ENCODE measurements at places on chromosomes 1 and 21.

DNA sequence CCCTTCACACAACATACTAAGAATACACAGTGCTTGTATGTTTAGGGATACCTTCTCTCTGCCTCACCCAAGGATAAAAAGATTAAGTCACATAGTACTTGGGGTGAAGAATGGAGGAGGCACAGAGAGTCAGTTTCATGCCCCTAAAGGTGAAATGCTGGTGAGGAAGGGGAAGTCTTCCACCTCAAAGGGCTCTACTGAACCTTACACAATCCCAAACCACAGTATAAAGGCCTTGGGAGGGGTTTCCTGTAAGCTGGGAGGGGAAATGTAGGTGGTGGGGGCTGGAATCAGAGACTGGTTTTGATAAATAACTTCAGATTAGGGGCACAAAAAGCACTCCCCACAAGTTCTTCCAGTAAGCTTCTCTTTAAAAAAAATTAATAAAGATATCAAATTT, 3.5 kb downstream of the MINDY1 start:
- no peak for DNase-seq

DNA sequence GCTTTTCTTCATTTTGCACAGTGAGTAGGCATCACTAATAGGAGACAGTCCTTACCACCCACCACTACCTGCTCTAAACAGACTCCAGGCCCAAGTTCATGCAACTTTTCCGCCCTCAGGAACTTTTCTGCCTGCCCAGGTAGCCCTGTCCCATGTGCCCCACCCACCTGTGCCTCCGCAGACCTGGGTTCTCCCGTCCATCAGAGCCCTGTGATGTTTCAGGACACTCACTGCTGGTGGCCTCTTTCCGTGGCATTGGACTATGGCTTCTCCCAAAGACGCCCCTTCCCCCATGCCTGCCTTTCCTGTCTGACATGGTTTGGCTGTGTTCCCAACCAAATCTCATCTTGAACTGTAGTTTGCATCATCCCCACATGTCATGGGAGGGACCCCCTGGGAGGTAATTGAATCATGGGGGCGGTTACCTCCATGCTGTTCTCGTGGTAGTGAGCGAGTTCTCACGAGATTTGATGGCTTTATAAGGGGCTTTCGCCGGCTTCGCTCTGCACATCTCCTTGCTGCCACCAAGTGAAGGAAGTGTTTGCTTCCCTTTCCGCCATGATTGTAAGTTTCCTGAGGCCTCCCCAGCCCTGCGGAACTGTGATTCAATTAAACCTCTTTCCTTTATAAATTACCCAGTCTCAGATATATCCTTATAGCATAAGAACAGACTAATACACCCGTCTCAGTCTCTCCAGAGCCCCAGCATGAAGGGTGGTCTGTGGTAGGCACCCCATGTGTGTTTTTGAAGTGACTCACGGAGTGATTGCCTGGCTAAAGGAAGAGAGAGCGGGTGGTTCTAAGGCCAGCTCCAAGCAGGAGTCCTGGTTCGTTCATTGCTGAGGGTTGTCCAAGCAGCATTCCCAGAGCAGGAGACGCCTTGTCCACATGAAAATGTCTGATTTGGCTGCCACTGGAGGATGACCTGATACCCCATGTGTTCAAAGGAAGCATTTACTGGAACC, 86.0 kb upstream of the ZBTB40 start:
- DNase-seq = no peak

DNA sequence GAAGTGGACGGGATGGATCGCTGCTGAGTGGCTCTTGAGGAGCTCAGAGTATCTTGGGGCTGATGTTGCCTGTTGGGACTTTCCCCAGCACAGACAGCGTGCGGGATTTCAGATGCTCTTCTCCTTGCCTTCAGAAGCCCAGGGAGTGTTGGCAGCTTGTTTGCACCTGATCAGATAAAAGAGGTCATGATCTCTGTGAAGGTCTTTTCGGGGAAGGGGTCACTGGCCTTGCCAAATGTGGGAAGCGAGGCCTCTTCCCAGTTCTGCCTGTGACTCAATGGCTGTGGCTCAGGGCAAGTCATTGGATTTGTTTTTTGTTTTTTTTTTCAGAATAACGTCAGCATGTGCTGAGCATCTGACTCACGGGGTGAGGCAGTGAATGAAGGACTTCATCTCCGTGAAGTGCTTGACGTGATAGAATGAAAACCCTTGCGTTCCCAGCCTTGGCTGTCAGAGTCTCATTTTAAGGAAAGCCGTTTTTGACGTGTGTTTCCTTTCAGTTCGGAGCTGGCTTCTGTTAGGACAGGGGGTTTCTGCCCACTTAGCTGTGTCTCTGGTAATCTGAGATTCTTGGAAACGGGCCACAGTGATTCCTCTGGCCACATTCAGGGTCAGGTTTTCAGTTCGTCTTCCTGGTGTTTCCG, 46.7 kb downstream of the GALNT2 start:
- DNase-seq = no peak

GRCh38 chr1:200917291-200917817, 22.7 kb downstream of the INAVA start:
- DNase-seq = no peak

DNA sequence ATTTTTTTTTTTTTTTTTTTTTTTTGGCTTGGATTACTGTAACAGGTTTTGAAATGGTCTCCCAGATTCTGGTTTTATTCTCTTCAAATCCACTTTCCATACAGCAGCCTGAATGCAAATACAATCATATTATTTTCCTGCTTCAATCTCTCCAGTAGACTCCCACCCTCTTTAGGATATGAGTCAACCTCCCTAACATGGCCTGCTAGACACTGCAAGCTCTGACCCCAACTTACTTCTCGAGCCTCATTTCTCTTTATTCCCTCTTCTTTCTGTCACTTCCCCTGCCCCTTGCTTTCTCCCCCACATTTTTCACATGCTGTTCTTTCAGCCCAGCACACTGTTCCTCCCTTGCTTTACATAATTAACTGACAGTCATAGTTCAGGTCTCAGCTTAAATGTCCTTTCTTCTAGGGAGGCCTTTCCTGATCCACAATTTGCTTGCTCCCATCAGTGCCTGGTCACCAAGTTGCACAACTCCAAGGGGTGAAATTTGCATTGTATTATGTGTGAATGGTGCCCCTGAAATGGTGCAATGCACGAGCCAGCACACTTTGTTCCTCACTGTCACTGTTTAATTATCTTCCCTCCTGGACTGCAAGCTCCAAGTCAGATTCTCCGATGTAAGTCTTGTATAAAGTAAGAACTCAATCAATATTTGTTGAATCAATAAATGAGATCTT, 22.1 kb upstream of the IL19 start:
- DNase-seq = no peak

GRCh38 chr1:90707363-90707710, 9.8 kb downstream of the BARHL2 start:
- no peak for DNase-seq

GRCh38 chr1:228088586-228089498, 6.3 kb downstream of the ARF1 start:
- no peak for DNase-seq

GRCh38 chr1:196649990-196650389, 1.9 kb upstream of the CFH start:
- DNase-seq = no peak

GRCh38 chr21:36359185-36359584, 26.0 kb upstream of the CHAF1B start:
- no peak for DNase-seq

GRCh38 chr1:187275346-187275745, 446.6 kb downstream of the PLA2G4A start:
- DNase-seq = no peak

DNA sequence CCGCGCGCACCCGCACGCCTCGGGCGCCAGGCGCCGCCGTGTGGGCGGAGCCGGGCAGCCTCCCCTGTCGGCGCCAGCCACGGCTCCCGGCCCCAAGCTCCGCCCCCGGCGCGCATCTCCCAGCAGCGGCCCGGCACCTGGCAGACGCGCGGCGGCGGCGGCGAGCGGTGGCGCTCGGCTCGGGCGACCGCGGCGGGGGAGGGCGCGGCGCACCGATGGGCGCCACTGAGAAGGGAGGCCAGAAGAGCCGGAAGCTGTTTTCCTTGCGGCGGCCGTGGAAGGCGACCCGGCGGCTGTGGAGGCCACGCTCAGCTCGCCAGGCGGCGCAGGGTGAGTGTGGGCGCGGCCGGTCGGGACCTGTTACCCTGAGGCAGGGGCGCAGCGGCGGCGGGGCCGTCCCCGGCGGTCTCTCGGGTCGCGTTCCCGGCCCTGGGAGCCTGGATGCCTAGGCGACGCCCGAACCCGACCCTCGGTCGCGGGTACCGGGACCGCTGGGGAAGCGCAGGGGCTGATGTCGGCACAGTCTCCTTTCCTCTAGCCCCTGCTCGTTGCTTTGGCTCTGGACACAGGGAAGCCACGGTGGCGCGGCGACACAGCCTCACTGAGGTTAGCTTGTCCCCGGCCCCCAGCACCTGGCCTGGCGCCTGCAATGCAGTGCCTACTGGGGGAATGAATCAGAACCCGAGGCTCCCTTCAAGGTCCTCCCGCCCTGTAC, 54.9 kb upstream of the DNAJC6 start:
- DNase-seq = peak; percentile 74

DNA sequence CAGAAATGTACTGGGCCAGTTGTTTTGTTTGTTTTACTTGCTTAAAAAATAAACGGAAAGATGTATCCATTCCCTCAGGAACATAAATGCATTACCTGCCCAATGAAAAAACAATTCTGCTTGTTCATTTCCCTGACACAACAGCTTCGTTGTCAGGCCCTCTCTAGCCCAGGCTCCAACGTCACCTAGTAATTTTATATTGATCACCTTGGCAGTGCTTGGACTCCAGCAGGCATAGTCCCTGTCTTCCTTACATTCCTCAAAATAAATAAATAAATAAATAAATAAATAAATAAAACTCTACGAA, 1.2 kb downstream of the CEP170 start:
- no peak for DNase-seq

DNA sequence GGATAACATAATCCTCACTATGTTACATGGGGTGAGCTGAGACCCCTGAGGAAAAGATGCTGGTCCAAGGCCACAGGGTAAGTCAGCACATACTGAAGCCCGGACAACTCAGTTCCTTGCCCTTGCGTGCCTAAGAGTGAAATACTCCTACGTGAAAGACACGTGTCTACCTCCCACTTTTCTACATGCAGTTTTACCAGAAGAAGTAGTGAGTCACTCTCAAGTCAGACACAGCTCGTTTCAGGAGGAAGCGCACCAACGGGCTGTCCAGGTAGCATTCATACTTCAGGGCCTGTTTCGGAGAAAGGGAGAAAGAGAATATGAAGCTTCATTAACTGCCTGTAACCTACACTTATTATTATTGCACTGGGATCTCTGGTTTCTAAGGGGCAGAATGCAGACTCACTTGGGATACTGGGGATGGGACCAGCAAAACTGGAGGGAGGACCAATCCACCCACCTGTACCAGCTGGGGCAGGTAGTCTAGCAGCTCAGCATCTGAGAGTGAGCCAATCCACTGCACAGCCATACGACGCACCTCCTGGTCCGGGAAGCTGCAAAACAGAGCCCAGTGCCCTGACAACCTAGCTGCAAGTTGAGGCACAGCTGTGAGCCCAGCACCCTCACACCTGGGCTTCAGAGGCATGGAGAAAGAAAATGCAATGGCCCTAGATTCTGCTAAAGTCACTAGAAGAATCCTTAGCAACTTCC, 32.4 kb upstream of the PPP1R15B start:
- no peak for DNase-seq

- no peak for DNase-seq
Observed at GRCh38 chr1:110545492-110545891, 26.5 kb upstream of the KCNA10 start.

GRCh38 chr1:192904438-192904895, 95.6 kb downstream of the RGS2 start:
- DNase-seq = no peak

DNA sequence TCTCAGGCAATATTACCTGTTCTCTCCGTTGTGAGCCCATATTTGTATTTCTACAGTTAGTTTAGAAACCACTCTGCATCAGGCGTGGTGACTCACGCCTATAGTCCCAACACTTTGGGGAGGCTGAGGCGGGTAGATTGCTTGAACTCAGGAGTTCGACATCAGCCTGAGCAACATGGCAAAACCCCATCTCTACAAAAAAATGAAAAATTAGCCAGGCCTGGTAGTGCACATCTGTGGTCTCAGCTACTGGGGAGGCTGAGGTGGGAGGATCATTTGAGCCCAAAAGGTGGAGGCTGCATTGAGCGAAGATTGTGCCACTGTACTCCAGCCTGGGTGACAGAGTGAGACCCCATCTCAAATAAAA, 19.7 kb upstream of the ID3 start:
- DNase-seq = no peak

DNA sequence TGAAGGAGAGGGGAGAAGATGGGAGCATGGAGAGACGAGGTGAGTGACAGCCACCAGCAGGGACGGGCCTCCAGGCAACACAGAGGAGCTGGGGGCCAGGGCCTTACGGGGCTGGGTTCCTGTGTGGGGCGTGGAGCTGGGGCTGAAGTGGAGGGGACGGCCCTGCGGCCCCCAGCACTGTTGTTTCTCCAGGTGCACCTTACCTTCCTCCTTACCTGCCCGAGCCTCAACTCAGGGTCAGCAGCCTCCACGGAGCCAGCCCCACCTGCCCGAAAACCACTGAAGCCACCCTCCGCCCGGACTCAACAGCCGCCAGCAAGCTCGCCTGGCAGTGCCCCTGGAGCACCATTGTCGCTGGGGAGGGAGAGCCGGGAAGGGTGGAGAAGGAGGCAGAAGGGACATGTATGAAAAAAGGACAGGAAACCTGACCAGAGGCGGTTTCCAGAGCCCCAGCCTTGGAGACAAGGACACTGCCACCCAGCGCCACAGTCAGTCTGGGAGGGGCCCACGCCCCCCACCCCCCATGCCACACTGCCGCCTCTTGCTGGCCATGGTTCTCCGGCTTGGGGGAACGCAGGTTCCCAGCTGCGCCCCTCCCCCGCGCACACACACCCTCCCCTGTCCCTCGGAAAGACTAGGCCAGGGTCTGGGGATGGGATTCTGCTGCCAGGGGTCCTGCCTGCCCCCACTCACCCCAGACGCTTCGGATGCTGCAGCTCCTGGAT, 10.6 kb downstream of the PLA2G2F start:
- DNase-seq = no peak

GRCh38 chr1:9340172-9340854, 47.6 kb downstream of the SPSB1 start:
- DNase-seq = no peak
